T-helper 2 cell treated with Interferon-gamma antibody and Interleukin-4, amounts not matched to agents 5 μg/mL and 100 μg/mL, for 36 hours (primary cell): ENCODE measurements at places on chromosomes 5 and 9.

DNA sequence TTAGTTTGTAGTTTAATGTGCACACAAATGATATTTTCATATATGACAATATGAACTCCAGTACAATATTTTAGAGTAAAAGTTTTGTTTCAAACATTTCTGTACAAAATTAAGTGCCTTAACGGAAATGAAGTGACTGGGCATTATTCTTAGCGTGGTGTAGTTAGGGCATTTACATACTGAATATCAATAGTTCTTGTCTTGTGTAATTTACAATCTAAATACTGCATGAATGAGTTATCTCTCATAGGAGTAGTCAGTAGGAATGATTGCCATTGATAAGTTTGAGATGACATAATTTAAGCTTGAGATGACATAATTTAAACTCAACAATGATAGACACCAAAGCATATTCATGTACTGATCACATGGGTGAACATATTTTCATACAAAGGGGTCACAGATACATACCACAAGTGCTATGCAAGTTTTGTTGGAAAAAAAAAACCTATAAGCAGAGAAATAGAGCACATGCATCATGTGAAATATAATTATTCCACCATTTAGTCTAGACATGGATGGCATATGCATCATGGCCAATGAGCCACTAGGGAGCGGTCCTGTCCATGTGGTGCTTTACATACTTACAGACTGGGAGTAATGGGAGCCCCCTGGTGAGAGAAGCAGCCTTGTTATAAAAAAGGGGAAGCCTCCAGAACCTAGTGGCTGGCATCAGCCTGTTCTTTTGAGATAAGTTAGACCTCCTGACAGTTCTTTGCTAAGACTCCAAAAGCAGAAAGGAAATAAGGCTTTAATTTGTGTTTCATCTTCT is 1523.9 kb downstream of the MAT2B start:
- no peak for DNase-seq

GRCh38 chr5:79464695-79465332 is 49.1 kb downstream of the HOMER1 start:
- DNase-seq = no peak

DNA sequence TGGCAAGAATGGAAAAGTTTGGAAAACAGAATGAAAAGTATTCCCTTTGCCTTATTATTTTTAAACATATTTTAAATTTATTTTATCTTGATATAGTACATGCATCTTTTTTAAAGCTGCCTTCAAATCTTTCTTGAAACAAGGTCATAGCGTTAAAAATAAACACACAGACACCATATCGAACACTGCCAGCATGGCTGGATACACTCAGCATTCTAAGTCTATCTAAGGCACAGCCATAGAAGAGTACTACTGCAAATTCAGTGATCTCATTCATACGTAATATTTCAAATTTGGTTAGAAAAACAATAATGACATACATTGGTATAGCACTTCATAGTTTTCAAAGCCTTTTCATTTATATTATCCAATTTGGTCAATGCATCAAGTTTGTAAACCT is 57.5 kb downstream of the EPB41L4B start:
- DNase-seq = no peak

GRCh38 chr5:159001247-159001646 is 98.5 kb downstream of the EBF1 start:
- DNase-seq = no peak

DNA sequence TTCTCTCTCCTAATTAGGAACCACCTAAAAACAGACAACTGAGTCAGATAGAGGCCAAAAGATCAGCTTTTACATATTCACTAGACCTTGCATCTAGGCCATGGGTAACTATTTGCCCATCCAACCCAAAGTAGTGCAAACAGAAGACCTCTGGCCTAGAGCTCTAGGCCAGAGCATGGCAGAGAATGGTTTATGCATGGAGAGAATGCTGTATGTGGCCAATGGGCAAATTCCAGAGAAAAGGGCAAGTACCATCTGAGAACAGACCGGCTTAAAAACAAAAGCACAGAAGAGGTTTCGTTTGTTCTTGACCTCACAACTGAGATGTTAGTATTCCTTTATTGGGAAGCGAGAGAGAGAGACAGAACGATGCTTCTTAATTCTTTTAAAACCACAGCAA is 151.7 kb upstream of the RFX3 start:
- DNase-seq = no peak

- no peak for DNase-seq
Measured at GRCh38 chr9:13388157-13388556, 108.7 kb upstream of the MPDZ start.

- no peak for DNase-seq
Measured at GRCh38 chr9:74985041-74985440, 32.3 kb upstream of the C9orf40 start.

GRCh38 chr9:35844628-35845270 is 15.7 kb downstream of the TMEM8B start:
- no peak for DNase-seq

- no peak for DNase-seq
Measured at GRCh38 chr5:35876922-35877321, 20.2 kb downstream of the IL7R start.

GRCh38 chr5:2515180-2515764 is 236.2 kb downstream of the IRX2 start:
- no peak for DNase-seq

DNA sequence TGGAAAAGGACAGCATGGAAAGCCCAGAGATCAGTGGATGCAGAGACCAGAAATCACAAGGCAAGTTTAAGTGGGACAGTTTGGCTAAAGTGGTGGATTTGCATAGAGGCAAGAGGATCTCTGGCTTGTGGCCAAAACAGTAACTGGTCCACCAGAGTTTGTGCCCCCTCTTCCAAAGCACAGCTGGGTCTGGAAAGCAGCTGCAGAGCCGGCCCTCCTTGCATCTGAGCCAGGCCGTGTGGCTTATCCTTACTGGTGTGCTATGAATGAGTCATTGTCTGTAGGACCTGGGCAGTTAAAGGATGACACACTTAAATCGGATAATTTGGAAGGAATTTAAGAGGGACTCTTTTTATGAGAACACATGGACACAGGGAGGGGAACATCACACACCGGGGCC is 146.6 kb downstream of the PIP5K1B start:
- DNase-seq = no peak
